Stimulated activated CD4-positive, alpha-beta T cell treated with anti-CD3 and anti-CD28 coated beads, TNF-alpha, amount 100 ng/mL, for 48 hours (primary cell): ENCODE measurements at places on chromosomes 3 and 15.

DNA sequence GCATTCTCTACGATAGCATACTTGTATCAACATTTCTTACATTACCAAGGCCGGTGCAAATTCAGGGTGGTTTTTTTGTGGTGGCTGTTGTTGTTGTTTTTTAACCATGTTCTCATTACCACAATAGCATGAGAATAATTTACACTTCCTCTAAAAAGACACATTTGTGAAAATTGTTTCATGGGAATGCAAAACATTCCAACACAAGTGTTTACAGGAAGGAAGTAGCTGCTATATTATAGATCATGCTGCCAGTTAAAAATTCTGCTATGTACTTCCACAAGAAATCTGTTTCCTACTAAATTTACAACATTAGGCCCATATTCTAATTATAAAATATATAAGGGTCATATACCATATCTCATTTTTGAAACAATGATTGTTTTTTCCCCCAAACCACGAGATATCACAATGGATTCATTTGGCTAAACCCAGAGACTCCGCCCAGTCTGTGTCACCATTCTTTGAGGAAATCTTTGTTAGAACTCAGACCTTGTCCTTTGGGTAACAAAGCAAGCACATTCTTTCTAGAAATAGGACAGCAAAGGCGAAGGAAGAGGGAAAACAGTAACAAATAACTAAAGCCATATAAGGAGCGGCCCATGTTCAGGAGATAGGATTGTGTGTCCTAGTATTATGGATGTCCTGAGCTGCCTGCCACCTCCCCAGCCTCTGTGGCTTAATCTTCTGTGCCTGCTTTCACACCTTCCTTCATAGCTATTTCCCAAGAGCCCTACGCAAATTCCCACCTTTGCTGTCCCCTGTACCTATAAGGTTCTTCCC is 60.1 kb downstream of the UACA start:
- DNase-seq = no peak

GRCh38 chr3:111594781-111595180 is 365 bp downstream of the ZBED2 start:
- no peak for DNase-seq

DNA sequence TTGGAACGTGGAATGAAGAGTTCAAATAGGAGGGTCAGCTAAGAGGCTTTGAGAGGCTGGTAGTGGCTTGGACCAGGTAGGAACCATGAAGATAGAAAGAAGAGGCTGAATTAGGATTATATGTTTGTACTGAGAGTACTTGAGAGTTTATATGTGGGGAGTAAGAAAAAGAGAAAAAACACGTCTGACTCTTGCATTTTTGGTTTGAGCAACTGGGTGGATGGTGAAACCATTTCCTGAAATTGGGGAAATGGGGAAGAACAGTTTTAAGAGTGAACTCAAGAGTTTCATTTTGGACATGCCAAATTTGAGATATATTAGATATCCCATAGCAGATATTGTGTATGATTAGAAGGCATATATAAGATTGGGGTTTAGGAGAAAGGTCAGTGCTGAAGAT is 92.9 kb upstream of the TNIK start:
- DNase-seq = no peak

GRCh38 chr3:170840291-170840859 is 29.6 kb downstream of the RPL22L1 start:
- no peak for DNase-seq
